Bone marrow (tissue), 2 donors: ENCODE measurements at places on chromosomes 5 and 9.

DNA sequence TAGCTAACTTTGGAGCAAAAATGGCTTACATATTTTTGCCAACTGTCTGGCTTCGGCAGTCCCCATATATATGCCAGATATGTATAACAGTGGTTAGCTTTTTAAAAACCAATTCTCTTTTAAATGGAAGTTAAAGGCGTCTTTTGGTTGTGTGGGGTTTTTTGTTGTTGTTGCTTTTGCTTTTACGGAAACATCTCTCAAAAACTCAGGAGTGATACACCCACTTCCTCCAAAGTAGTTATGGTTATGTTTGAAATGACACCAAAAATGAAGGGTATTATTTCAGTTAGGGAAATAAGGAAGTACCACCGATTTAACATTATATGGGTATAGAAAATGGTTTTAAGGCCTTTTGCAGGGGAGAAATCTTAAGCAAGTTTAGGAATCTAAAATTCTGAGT is 2.3 kb downstream of the CNOT8 start:
- no peak for DNase-seq

DNA sequence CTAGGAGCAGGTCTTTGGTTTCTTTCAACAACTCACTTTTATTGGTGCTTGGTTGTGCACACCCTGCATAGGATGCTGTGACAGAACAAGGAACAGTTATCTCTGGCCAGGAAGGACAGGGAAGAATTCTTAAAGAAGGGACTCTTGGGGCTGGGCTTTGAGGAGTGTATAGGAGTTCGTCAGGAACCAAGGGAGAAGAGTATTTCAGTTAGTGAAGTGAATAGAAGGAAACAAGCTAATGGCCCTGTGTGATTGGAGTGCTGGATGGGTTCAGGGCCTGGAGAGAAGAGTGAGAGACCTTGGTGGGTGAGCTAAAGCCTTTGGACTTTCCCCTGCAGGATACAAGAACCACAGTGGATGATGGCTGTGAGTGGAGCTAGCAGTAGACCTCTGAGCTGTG is 32.2 kb downstream of the DAB2IP start:
- DNase-seq = no peak

GRCh38 chr9:684054-684890 is 157.2 kb upstream of the DMRT1 start:
- no peak for DNase-seq

- DNase-seq = no peak
Observed at GRCh38 chr9:75358846-75359245, 270.5 kb downstream of the OSTF1 start.

GRCh38 chr5:78803353-78803752 is 154.8 kb upstream of the LHFPL2 start:
- DNase-seq = no peak

DNA sequence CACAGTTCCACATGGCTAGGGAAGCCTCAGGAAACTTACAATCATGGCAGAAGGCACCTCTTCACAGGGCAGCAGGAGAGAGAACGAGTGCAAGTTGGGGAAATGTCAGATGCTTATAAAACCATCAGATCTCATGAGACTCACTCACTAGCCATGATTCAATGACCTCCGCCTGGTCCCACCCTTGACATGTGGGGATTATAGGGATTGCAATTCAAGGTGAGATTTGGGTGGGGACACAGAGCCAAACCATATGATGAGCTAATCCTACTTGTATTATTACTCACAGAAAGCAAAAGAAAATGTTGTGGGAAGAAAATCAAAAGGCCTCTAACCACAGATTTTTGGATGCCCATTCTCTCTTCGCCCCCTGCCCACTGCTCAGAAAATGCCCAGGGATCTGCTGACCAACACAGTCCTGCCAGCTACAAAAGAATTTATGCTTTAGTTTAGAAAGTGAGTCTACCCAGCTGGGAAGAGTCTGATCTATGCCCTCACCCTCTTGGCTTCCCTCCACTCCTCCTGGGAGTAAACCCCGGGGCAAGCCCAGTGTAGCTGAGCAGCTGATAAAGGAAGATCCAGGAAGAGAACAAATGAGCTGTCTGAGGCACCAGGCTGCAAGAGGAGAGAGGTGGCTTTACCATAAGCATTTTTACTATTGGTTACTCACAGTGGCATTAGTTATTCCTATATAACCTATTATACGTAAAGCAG is 53.1 kb downstream of the RNF130 start:
- DNase-seq = no peak

- DNase-seq = no peak
Observed at GRCh38 chr5:179963375-179963774, 55.7 kb upstream of the TBC1D9B start.
